ENCODE measurements at places on chromosomes 11 and 22. TPM values are rescaled to one million over a fixed set of nuclear protein-coding genes. Genes with fewer than 3 reads are reported as not detected.

DNA sequence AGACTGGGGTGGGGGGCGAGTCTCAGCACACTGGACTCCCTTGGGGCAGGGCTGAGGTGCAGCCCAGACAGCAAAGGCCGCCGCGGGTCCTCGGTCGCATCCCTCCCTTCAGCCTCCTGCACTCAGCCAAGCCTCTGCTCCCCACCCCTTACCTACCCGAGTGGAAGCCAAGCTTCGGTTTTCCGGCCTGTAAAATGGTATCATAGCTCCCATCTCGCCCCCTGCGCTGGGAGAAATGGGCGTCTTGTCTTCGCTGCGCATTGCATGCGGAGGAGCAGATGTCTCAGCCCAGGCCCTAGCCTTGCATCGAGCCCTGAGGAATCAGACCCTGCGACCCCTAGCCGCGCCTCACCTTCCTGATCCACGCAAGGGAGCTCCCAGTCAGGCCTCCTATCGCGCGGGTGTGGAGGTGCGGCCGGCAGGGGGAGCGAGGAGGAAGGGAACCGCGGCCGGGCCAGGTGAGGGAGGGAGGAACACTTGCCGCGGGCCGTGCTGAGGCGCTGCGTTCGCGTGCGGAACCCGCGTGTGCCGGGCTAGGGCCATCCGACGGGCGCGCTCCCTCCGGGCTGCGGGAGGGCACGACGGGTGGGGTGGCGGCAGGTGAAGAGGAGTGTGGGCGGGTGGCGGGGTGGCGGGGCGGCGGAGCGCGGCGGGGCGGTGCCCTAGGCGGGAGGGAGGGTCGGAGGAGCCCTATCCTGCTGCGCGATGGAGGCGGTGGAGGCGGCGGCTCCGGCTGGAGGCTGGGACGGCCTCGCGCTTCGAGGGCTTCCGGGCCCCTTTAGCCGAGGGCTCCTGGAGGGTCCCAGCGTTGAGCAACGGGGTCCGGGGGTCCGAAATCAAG is 4.1 kb upstream of the TBX1 start:
- H3K4me3 ChIP-seq, result no peak overlapping the region
- no peaks in the 10 kb centered on the region for H3K36me3 ChIP-seq
- H3K27ac ChIP-seq, result no peak overlapping the region
- H3K27me3 ChIP-seq, result peaks cover 22% of the 10 kb centered on the region
- peak; percentile 67 for DNase-seq

GRCh38 chr11:6979365-6979764 is 40.8 kb downstream of the ZNF214 start:
- no peak overlapping the region for H3K27ac ChIP-seq
- H3K27me3 ChIP-seq, result no peaks in the 10 kb centered on the region
- no peaks in the 10 kb centered on the region for H3K36me3 ChIP-seq
- no peaks in the 10 kb centered on the region for H3K4me1 ChIP-seq

- H3K36me3 ChIP-seq, result no peaks in the 10 kb centered on the region
- H3K4me3 ChIP-seq, result no peak overlapping the region
- H3K4me1 ChIP-seq, result no peaks in the 10 kb centered on the region
- H3K27me3 ChIP-seq, result no peaks in the 10 kb centered on the region
- H3K27ac ChIP-seq, result no peak overlapping the region
Measured at GRCh38 chr22:49087716-49088601, 739.7 kb downstream of the BRD1 start.

- H3K27ac ChIP-seq, result no peak overlapping the region
- no peak for DNase-seq
- H3K4me1 ChIP-seq, result peaks cover 10% of the 10 kb centered on the region
- H3K27me3 ChIP-seq, result no peaks in the 10 kb centered on the region
- no peak overlapping the region for H3K4me3 ChIP-seq
Measured at GRCh38 chr11:59253001-59253400, 40.3 kb upstream of the MPEG1 start.

- no peak overlapping the region for H3K4me3 ChIP-seq
- H3K36me3 ChIP-seq, result no peaks in the 10 kb centered on the region
- no peaks in the 10 kb centered on the region for H3K27me3 ChIP-seq
- no peak overlapping the region for H3K27ac ChIP-seq
- peak; percentile 54 for DNase-seq
Measured at GRCh38 chr11:118295815-118296454, 8.6 kb upstream of the CD3E start.

DNA sequence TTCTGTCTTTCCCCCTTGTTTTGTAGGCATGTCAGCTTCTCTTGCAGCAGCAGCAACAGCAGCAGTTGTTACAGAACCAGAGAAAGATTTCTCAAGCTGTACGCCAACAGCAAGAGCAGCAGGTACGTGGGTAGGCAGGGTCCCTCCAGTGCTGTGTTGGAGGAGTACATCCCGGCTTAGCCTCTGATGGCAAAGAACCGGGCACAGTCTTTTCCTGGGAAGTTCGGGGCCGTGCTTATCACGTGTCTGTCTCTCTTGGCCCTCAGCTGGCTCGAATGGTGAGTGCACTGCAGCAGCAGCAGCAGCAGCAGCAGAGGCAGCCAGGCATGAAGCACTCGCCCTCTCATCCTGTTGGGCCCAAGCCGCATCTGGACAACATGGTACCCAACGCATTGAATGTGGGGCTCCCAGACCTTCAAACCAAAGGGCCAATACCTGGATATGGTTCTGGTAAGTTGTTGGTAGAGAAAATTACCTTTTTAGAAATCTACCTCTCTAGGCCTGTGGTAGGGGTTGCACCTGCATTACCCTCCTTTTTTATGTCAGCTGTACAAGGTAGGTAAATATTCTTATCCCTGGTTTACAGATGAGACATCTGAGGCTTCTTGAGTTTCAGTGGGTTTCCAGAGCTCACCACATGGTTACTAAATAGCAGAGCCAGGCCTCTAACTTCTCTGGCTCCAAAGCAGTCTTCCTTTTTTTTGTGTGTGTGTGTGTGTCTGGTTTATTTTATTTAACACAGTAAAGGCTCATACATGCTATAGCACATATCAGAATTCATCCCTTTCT is 45.2 kb upstream of the ADSL start:
- no peaks in the 10 kb centered on the region for H3K4me1 ChIP-seq
- peaks cover 40% of the 10 kb centered on the region for H3K36me3 ChIP-seq
- no peak overlapping the region for H3K4me3 ChIP-seq

DNA sequence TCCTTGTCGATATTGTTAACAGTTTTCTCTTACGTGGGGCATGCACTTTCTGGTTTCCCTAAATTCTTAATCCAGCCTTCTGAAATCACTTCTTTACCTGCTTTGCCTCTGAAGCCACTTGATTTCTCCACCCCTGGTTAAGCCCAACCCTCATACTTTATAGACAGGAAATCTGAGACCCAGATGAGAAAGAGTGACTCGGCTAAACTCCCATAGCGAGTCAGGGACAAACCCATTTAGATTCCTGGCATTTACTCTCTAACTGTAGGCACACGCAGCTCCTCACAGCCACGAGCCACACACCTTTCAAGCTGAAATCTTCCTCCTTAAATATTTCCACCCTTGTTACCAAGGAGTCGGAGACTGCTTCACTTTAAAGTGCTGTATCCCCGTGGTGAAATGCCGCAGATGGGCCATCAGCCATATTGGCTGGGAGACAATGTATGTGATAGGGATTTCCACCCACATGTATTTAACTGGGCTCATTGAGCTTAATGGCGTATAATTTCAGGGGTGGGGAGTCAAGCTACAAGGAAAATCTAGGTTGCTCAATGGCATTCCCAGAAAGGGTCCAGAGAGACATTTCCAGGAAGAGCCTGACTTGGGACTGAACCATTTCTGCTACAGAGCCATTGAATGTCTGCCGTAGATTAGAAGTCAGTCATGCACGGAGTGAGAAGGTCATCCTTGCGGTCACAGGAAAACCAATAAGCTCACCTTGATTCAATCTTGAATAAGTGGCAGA is 49.9 kb upstream of the GRK3 start:
- no peak overlapping the region for H3K27ac ChIP-seq
- no peaks in the 10 kb centered on the region for H3K27me3 ChIP-seq
- H3K36me3 ChIP-seq, result no peaks in the 10 kb centered on the region
- DNase-seq, result no peak
- H3K4me3 ChIP-seq, result no peak overlapping the region

DNA sequence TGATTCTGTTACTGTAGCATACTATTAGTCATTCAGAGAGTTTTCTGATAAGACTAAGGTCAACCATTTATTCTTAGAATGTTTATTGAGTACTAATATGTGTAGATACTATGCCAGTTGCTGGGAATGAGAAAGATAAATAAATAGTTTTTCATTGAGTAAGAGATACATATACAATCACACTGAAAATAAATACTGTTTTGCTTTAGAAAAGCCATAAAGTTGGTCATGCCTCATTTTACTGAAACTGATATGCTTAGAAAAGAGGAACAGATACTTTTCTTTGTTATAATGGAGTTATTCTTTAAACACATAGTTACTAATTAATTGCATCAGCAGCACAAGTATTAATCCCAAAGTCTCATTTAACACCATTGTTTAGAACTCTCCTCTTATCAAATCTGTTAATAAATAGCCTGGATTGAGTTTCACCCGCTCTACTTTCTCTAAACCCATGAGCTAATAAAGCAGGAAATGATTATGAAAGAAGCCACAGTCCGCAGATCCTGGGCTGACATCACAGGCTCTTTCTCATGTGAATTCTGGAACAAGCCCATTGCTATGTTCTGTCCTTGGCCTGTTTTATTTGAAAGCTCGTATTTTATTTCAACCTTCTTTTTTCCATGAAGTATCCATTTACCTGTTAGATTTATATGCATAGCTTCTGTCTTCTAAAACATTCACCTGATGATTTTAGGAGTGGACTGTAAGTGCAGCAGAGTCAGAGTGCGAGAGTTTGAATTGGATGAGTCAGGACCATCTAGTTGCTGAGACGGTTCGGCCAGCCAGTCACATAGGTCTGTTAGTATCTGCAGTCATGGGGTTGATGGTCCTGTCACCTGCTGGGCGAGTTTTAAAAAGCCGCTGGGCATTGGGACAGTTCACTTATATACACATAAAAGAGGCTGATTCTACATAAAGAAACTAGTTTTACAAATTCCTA is 35.5 kb downstream of the PIWIL4 start:
- H3K27ac ChIP-seq, result no peak overlapping the region
- no peaks in the 10 kb centered on the region for H3K4me1 ChIP-seq
- H3K4me3 ChIP-seq, result no peak overlapping the region
- no peaks in the 10 kb centered on the region for H3K36me3 ChIP-seq

- no peak for DNase-seq
- no peak overlapping the region for H3K4me3 ChIP-seq
- no peak overlapping the region for H3K27ac ChIP-seq
- no peaks in the 10 kb centered on the region for H3K36me3 ChIP-seq
- H3K4me1 ChIP-seq, result no peaks in the 10 kb centered on the region
- H3K27me3 ChIP-seq, result no peaks in the 10 kb centered on the region
Measured at GRCh38 chr11:132792341-132793140, 739.8 kb downstream of the OPCML start.

- no peak for DNase-seq
- H3K4me3 ChIP-seq, result no peak overlapping the region
- no peaks in the 10 kb centered on the region for H3K4me1 ChIP-seq
- H3K36me3 ChIP-seq, result no peaks in the 10 kb centered on the region
- no peak overlapping the region for H3K27ac ChIP-seq
Measured at GRCh38 chr11:78808923-78809322, 234.3 kb upstream of the NARS2 start.

DNA sequence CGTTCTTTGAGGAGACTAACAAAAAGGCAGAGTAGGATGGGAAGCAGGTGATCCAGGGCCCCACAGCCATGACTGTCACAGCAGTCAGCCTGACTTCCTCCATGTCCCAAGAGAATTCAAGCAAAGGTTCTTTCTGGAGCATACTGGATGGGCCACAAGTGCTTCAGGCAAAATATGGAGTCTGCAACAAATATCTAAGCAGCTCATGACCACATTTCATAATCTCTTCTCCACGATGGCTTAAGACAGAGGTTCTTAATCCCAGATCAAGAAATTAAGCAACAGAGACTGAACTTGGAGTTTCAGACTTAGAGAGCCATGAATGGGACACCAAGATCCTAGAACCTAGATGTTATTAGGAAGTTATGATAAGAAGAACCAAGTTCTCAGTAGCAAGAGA is 31.6 kb downstream of the GUCY1A2 start:
- no peaks in the 10 kb centered on the region for H3K36me3 ChIP-seq
- H3K27me3 ChIP-seq, result no peaks in the 10 kb centered on the region
- no peak overlapping the region for H3K27ac ChIP-seq
- DNase-seq, result no peak
- no peak overlapping the region for H3K4me3 ChIP-seq
- H3K4me1 ChIP-seq, result no peaks in the 10 kb centered on the region

The P2RY6 gene
- polyA plus RNA-seq, result not detected

The PPM1F gene
- polyA plus RNA-seq, result 5.3 TPM

The CEP126 gene
- 0.13 TPM for polyA plus RNA-seq

The DEUP1 gene
- polyA plus RNA-seq, result not detected

The FBLN1 gene
- polyA plus RNA-seq, result not detected

The LMNTD2 gene
- polyA plus RNA-seq, result 1.3 TPM

The TRPM5 gene
- not detected for polyA plus RNA-seq

The C11orf97 gene
- not detected for polyA plus RNA-seq
